A549 treated with DMSO at 1 μM for 4 hours (cell line): ENCODE measurements at places on chromosomes 7 and 10. TPM values are rescaled to one million over a fixed set of nuclear protein-coding genes. Genes with fewer than 3 reads are reported as not detected.

Gene PDLIM1
- 149 to 158 TPM (median 156 TPM) in 5 replicates for total RNA-seq

Gene HOXA11
- total RNA-seq: 0.63 to 1.2 TPM (median 0.79 TPM) in 5 replicates

Gene NRCAM
- total RNA-seq: 70.5 to 98.1 TPM (median 90.7 TPM) in 5 replicates

Gene DMTF1
- 16.7 to 23.2 TPM (median 20.6 TPM) in 5 replicates for total RNA-seq

Gene ZNF248
- total RNA-seq: 2.9 to 6.0 TPM (median 4.4 TPM) in 5 replicates

Gene CXCL12
- total RNA-seq: 0.08 to 0.21 TPM (median 0.18 TPM) in 4 of 5 replicates, not detected in the other

Gene WNT2
- total RNA-seq: 0.03 to 0.04 TPM in 2 of 5 replicates, not detected in the others

Gene CAV1
- 403 to 499 TPM (median 459 TPM) in 5 replicates for total RNA-seq

Gene ENTPD7
- 14.1 to 19.3 TPM (median 17.9 TPM) in 5 replicates for total RNA-seq

Gene CALML5
- total RNA-seq: not detected in 5 replicates

Gene ZNF511
- 59.7 to 77.8 TPM (median 69.4 TPM) in 5 replicates for total RNA-seq

Gene BMI1
- total RNA-seq: 32.6 to 49.9 TPM (median 41.1 TPM) in 5 replicates

Gene TPST1
- total RNA-seq: 7.3 to 11.0 TPM (median 10.1 TPM) in 5 replicates

Gene AMZ1
- total RNA-seq: 0.01 to 0.05 TPM in 2 of 5 replicates, not detected in the others

Gene LIPM
- not detected in 5 replicates for total RNA-seq

Gene H2BK1
- not detected in 5 replicates for total RNA-seq

Gene CALCR
- total RNA-seq: not detected in 5 replicates

Gene BTBD16
- 0.44 to 1.5 TPM (median 0.59 TPM) in 5 replicates for total RNA-seq

Gene MOGAT3
- not detected in 5 replicates for total RNA-seq

Gene CDC123
- 131 to 178 TPM (median 136 TPM) in 5 replicates for total RNA-seq

Gene INMT
- not detected in 5 replicates for total RNA-seq

Gene LDB3
- 0.02 to 0.08 TPM (median 0.06 TPM) in 5 replicates for total RNA-seq

Gene PRKCQ
- 4.2 to 4.9 TPM (median 4.5 TPM) in 5 replicates for total RNA-seq

Gene ASL
- total RNA-seq: 19.8 to 22.4 TPM (median 21.3 TPM) in 5 replicates

Gene PHYHIPL
- 0.24 to 0.54 TPM (median 0.33 TPM) in 5 replicates for total RNA-seq

Gene ATG9B
- total RNA-seq: 0.14 to 0.84 TPM (median 0.60 TPM) in 5 replicates

Gene SLC35G1
- 8.6 to 11.8 TPM (median 10.2 TPM) in 5 replicates for total RNA-seq

Gene CCDC146
- 0.37 to 0.72 TPM (median 0.47 TPM) in 5 replicates for total RNA-seq

Gene RBM20
- 1.1 to 1.8 TPM (median 1.5 TPM) in 5 replicates for total RNA-seq

Gene IFIT2
- total RNA-seq: 2.5 to 5.4 TPM (median 3.4 TPM) in 5 replicates

Gene ENO4
- 0.11 to 0.67 TPM (median 0.34 TPM) in 5 replicates for total RNA-seq

Gene CUBN
- 0.11 to 0.25 TPM (median 0.14 TPM) in 4 of 5 replicates, not detected in the other for total RNA-seq

Gene FFAR4
- 0.17 to 0.31 TPM (median 0.21 TPM) in 5 replicates for total RNA-seq

Gene LBX1
- not detected in 5 replicates for total RNA-seq

Gene PRSS58
- not detected in 5 replicates for total RNA-seq

Gene COL1A2
- total RNA-seq: 0.03 to 0.16 TPM in 2 of 5 replicates, not detected in the others

Gene RAB19
- total RNA-seq: not detected in 5 replicates

Gene PGAM2
- 0.11 TPM in 1 of 5 replicates, not detected in the others for total RNA-seq

Gene BLNK
- not detected in 5 replicates for total RNA-seq

Gene STK31
- 0.31 to 0.51 TPM (median 0.43 TPM) in 5 replicates for total RNA-seq

Gene IFIT1B
- not detected in 5 replicates for total RNA-seq

Gene ERCC6
- total RNA-seq: 5.7 to 6.3 TPM (median 5.9 TPM) in 5 replicates

Gene GUSB
- total RNA-seq: 28.1 to 34.4 TPM (median 31.5 TPM) in 5 replicates

Gene AP1S1
- 137 to 151 TPM (median 144 TPM) in 5 replicates for total RNA-seq

Gene PRPS1L1
- total RNA-seq: not detected in 5 replicates

Gene SAMD8
- 8.9 to 15.4 TPM (median 11.3 TPM) in 5 replicates for total RNA-seq

Gene CDHR1
- total RNA-seq: 0.06 to 0.13 TPM (median 0.08 TPM) in 5 replicates
